CD4-positive, alpha-beta T cell treated with Interferon gamma for 1 hour (primary cell): ENCODE measurements at places on chromosomes 5 and 9.

GRCh38 chr5:52945040-52945439, 44.1 kb upstream of the ITGA2 start:
- DNase-seq = no peak

DNA sequence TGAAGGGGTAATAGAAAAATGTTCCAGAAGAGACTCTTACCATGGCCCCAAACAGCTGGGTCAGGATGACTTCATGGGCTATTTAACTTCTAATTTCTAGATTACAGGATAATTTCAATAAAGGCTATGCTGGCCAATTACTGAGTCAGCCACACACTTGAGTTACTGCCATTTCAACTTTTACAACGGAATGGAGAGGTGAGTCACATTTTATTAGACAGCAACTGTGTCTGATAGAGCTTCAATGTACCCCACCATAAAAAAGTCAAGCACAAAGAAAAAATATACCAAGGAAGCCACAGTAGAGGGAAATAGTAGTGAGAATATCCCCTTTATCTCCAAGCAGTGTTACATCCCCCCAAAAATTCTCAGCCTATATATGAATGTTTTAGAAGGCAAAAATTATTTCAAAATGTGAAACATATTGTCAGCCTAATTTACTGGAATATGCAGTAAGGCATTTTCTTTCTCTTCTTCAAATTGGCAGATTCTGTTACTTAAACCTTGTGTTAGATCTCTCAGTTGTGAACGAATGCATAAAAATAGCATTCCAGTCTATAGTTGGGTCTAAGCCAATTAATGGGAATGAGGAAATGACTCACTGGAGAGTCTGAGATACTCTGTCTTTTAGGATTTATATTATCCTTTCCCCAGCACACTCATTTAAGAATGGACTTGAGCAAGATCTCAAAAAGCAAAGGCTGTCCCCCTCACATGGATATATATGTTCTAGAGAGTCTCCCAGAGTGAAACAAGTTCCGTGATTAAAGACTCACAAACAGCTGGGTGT, 47.1 kb upstream of the RAI14 start:
- DNase-seq = no peak

GRCh38 chr5:111635151-111635902, 121.7 kb downstream of the NREP start:
- no peak for DNase-seq

DNA sequence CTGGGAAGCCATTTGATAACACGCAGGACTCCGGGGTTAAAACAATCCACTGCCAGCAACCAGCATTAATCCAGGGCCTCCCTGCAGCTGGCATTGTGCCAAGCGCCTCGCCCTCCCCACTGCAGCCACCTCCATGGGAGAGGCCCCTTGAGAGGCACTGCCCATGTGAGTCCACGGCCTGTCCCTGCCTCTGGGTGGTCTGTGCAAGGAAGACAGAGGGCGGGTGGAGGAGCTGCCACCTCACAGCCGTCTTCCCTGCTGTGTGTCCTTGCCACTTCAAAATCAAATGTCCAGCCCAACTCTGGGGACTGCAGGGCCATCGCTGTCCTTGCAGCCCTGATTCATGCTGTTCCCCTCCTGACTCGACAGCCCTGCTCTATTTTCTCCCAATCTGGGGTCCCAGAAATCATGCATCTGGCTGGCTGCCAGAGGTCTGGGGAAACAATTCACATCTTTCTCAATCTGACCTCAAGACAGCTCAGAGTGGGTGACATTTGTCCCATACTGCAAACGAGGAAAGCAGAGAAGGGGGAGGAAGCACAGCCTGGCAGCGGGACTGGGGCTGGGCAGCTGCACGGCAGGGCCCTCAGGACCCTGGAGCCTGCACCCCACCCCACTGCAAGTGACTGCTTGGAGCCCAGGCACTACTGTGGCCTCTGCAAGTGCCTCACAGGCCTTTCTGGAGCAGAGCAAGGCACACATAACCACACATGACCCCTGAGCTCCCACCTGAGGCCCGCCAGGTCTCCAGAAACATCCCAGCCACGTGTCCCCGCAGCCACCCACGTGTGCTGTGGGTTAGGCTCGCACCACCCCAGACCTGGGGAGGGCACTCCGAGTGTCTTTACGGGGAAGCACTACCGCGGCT, 15.7 kb downstream of the BRD3OS start:
- no peak for DNase-seq

DNA sequence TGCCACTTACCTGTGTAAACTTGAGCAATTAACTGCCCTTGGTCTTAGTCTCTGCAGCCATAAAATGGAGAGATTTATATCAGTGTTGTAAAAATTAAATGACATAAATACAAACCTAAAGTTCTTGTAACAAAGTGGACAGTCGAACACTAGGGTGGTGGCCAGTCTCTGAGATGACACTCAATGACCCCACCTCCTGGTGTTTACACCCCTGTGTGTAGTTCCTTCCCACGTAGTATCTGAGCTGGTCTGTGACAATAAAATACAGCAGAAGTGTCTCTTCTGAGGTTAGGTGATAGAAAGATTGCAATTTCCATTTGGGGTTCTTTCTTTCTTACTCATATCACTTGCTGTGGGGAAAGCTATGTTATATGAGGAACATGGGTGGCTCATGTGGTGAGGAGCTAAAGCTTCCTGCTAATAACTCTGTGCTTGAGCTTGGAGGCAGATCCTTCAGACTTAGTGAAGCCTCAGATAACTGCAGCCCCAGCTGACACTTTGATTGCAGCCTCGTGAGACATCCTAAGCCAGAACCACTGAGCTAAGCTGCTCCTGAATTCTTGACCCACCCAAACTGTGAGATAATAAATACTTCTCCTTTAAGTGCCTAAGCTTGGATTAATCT, 173.4 kb upstream of the CHD1 start:
- no peak for DNase-seq

GRCh38 chr5:44646016-44646415, 162.7 kb upstream of the MRPS30 start:
- no peak for DNase-seq

- DNase-seq = no peak
Observed at GRCh38 chr5:38968665-38969064, 105.5 kb downstream of the RICTOR start.

DNA sequence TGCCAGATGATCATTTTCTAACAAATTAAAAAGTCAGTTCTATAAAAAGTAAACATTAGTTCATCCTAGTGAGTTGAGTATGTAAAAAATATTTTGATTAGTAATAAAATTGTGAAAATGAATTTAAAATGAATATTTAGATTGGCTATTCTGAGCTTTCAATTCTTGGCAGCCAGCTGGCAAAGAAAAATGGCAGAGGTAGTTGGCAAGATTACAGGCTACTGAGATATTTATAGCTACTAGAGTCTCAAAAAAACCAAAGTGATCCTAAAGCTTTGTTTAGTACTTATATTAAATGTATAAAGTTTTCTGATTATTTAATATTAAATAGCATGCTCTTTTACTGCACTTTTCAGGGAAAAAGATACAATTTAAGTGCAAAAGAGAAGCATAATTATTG, 25.0 kb downstream of the SGTB start:
- DNase-seq = no peak
